ENCODE measurements at places on chromosomes 3 and 15.

DNA sequence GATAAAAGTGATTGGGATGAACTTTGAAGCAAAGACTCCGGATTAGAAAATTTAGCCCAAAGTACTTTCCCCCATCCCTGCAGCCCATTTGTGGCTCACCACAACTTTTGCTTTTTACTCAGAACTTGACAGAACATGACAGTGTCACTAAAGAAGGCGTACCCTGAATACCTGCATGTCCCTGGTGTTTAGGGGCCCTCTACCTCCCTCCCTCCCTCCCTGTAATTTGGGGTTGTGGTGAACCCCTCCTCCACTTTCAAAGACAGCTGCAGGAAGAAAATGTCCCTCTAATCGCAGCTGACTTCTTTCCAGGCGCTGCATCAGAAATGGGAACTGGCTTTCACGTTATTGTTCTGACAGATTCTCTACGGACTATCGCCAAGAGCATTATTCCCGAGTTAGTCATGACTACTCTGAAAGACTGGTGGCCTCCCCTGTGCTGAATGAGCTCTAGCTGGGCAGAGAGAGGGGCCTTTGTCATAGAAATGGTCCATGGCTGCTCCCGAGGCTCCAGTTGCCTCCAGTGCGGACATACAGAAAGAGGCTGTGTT lies 93.2 kb upstream of the ARHGEF3 start:
- peak; percentile 34 for DNase-seq

DNA sequence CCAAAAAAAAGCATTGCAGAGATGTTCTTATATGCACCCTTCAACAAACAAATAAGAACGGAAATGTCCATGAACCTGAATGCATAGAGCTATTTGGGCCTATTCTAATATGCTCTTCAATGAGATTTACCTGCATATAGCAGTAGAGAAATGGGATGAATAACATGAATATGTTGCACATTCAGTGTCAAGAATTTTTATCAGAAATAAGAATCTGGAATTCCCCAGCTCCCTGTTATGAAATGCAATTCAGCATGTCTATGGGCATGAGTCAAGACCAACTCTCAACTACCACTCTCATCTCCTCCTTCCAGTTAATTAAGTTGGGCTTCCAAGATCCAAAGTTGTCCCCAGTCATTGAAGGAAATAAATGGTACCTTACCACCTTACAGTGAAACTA lies 133.7 kb upstream of the ALCAM start:
- peak; percentile 18 for DNase-seq

- DNase-seq: no peak
These were observed 15.9 kb downstream of the TM4SF4 start for GRCh38 chr3:149490260-149490971.

DNA sequence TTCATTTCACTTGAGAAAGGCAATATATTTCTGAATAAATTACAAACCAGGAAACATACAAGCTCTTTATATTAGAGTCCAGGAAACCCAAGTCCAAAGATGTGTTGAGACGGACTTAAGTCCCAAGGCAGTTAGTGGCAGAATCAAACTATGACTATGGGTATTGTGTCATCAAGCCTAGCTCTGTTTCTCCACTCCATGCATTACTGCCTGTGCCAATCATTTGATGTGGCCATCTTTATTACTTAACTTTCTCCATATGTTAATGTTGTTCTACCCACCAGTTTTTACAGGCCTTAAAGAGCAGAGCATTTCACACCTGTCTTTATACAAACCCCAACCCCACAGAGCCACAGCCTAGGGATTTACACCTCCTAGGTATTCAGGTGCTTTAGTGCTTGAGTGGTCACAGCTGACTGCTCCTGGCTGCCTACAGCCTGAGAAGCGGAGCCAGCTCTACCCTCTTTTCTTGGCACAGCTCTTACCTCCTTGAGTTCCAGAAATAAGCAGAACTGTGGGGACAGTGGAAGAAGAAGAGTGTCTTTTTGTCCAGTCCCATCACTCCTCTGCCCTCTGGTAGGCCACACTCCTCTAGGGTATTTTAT lies 92.1 kb downstream of the DTWD1 start:
- DNase-seq: no peak

DNA sequence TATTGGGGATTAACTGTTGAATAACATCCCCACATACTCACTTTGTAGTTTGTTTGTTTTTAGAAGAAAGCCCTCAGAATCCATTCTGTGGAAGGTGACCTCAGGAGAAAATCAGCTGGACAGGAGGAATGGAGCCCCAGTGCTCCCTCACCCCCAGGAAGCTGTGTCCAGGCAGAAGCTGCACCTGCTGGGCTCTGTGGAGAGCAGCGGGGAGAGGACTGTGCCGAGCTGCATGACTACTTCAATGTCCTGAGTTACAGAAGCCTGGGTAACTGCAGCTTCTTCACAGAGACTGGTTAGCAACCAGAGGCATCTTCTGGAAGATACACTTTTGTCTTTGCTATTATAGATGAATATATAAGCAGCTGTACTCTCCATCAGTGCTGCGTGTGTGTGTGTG lies 14.0 kb downstream of the TIGIT start:
- no peak for DNase-seq

- no peak for DNase-seq
These were observed 13.8 kb downstream of the RPL39L start for GRCh38 chr3:187125319-187126031.

- DNase-seq: no peak
These were observed 50.9 kb downstream of the MAGEF1 start for GRCh38 chr3:184660931-184661330.

Measured in A172 (cell line).